ENCODE measurements at places on chromosomes 3 and 15.

- no peak for DNase-seq
These were observed 29.3 kb upstream of the XYLB start for GRCh38 chr3:38317192-38317759.

DNA sequence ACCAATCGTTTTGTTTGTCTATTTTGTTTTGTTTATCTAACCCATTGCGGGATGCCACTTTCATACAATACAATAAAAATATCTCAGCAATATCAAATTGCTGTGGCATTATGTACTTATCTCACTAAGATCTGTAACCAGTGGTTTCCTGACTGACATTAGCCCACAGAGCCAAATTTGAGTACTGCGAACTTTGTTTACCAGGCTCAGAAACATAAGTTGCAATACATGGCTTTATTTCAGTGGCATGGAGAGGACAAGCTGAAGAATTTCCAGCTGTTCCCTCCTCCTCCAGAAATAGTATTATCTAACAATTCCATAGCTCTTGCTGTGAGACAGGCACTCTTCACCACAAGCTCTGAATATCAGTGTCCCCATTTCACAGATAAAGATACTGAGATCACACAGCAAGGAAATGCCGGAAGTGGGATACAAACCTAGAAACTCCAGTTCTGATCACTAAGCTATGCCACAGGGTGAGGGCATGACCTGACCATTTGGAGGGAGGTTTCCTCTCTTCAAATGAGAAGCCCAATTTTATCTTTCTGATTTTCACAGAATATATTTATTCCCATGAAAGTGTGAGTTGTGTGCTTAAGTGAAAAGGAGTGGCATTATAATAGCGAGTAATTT, 469.9 kb upstream of the CBLB start:
- DNase-seq, result no peak

GRCh38 chr3:124560666-124561215, 169.5 kb upstream of the UMPS start:
- no peak for DNase-seq

GRCh38 chr3:102104033-102104432, 254.7 kb downstream of the NFKBIZ start:
- DNase-seq, result no peak
